ENCODE measurements at places on chromosomes 12 and 14.

DNA sequence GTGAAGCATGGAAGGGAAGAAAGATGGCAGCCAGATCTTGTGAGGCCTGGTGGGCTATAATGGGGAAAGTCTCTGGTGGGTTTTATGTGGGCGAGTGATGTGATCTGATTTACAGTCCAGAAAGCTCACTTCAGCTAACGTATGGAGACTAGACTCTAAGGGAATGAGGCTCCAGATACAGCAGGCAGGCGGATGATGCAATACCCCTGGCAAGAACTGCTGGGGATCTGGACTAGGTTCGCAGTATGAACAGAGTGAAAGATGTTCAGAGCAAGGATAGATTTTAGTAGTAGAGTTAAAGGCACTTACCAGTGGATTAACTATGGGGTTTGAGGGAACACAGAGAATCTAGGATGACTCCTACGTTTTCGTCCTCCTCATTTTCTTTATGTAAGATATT lies 253.1 kb downstream of the ANO2 start:
- no peak for DNase-seq

GRCh38 chr12:57759360-57759980 lies 4.6 kb downstream of the MARCHF9 start:
- no peak for DNase-seq

DNA sequence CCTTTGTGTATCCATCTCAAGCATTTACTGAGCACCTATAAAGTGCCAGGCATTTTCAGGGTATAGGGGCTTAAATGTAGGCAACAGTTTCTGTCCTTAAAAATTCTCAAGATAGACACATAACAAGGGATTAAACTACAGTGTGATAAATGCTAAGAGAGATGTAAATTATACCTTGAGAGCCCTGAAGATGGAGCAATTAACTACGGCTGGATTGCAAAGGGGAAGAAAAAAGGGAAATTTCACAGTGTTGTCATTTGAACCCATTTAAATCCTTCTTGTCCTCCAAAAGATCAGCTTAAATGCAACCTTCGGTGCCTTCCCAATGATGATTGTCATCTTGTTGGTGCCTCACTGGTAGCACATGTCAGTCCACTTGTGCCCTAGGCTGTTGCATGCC lies 11.5 kb upstream of the IL26 start:
- no peak for DNase-seq

- no peak for DNase-seq
Observed at GRCh38 chr14:63308723-63309317, 9.9 kb downstream of the GPHB5 start.

GRCh38 chr12:92362785-92363184 lies 217.1 kb upstream of the BTG1 start:
- no peak for DNase-seq

- DNase-seq = no peak
Observed at GRCh38 chr12:123713823-123714585, 1.9 kb downstream of the ATP6V0A2 start.

DNA sequence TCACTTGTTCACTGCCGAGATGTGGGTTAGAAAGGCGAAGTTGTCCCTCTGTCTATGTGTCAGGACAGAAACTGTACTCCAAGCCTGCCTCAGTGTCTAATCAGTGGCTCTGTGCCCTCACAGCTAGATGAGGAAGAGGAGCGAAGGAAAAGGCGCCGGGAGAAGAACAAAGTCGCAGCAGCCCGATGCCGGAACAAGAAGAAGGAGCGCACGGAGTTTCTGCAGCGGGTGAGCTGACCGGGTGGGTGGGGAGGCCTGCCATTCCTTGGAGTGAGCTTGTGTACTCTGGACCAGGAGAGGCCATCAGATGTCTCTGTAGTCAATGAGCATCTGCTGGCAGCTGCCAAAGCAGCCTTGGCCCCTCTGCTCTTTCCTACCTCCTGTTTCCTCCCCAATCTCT lies 33.5 kb downstream of the JDP2 start:
- no peak for DNase-seq

GRCh38 chr12:24945039-24945438 lies 3.9 kb downstream of the BCAT1 start:
- DNase-seq = no peak

- no peak for DNase-seq
Observed at GRCh38 chr12:97306147-97306546, 156.5 kb upstream of the RMST start.

- DNase-seq = no peak
Observed at GRCh38 chr14:100825713-100826331, at the start of gene MEG3. TSS of gene MEG3 (plus strand) at chr14:100826118.

DNA sequence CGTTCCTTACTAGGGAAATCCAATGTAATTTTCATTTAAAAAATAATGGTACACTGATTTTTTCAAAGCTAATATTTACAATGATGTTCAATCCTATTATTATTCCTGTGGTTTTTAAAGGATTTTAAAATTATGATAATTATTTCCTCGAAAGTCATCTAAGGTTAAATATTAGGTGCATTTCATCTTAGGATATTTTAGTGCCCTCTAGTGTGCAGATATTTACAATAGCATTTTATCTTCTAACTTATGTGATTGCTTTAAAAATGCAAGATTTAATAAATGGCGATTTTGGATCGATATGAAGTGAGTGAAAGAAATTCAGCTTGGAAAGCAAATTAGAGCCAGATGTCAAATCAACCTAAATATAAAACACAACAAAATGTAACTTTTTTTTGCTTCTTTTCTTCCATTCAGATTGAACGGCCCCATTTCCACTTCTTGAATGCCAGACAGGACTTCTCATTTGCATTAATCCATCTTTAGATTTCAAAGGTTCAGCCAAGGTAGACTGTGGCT lies 293.5 kb downstream of the SLC6A15 start:
- no peak for DNase-seq

- DNase-seq = no peak
Observed at GRCh38 chr12:11731455-11731854, 82.0 kb downstream of the ETV6 start.

DNA sequence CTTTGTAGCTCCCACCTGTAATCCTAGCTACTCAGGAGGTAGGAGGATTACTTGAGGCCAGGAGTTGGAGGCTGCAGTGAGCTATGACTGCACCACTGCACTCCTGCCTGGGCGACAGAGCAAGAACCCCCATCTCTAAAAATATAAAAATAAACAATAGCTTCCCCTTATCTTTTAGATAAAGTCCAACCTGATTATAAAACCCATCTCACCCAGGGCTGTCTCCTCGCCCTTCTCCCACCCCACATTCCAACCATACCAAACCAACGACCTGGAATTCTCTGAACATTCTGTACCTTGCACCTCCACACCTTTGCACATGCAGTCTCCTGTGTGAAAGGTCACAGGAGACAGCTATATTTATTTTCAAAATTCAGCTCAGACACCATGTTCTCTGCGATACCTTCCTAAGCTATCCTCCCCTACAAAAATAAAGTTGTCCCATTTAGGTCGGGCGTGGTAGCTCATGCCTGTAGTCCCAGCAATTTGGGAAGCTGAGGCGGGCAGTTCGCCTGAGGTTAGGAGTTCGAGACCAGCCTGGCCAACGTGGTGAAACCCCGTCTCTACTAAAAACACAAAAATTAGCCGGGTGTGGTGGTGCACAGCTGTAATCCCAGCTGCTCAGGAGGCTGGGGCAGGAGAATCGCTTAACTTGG lies 7.7 kb downstream of the SLC7A7 start:
- DNase-seq = no peak

DNA sequence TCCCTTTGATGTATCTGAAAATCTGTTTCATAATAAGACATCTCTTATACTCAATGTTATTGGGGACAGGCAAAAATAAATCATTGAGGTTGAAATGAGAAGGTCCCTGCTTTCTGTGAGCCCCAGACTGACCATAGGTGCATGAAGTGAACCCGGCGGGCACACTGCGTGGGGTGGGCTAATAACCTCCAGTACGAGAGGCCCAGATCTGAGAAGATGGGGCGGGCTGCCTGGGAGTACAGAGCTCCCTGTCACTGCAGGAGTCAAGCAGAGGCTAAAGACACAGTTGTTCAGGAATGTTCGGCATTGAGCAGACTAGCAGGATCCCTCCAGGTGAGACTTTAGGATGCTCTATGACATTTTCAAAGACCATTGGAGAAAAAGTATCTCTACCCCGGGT lies 244.6 kb downstream of the CHST11 start:
- no peak for DNase-seq

GRCh38 chr12:108568338-108569154 lies 6.2 kb downstream of the ISCU start:
- DNase-seq = no peak

GRCh38 chr14:100115726-100116125 lies 43.7 kb downstream of the DEGS2 start:
- DNase-seq = no peak

GRCh38 chr12:117212563-117213190 lies 22.4 kb upstream of the FBXO21 start:
- DNase-seq = peak; percentile 88

- no peak for DNase-seq
Observed at GRCh38 chr12:6369916-6370575, 5.3 kb downstream of the SCNN1A start.

DNA sequence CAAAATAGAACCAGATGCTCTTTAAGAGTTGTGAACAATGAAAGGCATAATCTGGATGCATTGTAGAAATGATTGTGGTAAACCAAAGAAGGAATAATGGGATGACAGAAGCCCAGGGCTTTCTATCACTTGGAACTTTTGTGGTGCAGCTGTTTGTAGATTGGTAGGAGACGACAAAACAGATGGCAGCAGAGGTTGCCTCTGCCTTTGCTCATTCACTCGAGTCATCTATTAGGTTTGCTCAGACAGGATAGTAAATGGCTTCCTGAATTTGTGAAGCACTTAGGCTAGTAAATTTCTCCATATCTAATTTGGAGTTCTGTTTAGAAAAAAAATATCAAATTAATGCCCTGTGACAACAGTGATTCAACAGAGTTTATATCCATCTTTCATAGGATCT lies 78.4 kb downstream of the FGD4 start:
- DNase-seq = no peak

DNA sequence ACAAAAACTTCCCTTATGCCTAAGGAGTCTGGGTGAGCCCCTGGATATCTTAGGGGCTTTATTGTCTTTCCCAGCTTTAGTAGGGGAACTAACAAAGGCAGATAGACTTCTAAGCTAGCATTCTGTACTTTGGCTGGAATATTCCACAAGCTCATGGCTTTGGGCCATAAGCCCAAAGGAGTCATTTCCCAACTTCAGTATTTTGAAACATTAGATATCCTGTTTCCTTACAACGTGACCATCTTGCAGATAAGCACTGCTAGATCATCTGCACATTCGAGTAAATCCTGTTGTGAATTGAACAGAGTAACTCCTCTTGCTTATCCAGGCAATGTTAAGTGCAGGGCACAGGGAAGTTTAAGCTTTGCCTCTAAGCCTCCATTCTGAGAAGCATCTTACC lies 70.6 kb upstream of the ACTN1 start:
- no peak for DNase-seq

DNA sequence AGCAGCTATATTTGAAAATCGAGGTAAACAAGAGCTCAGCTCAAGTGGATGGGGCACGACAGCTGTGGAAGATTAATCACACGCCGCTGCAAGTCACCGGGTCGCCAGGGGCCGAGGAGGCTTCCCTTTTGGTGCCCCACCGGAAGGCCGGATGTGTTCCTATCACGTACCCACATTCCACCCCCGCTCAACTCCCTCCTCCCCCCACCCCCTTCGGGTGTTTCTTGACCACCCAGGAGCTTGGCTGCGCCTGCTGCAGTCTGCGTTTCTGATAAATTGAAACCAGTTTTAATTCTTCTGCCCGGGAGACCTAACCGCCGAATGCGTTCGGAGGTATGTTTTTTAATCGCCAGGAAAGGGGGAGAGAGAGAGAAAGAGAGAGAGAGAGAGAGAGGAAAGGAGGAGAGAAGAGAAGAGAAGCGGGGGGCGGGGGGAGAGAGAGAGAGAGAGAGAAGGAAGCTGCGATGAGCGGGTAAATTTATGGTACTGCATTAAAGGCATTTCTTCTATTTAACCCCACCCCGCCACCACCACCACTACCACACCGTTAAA lies 1.8 kb downstream of the SLC8A3 start:
- no peak for DNase-seq

- DNase-seq = no peak
Observed at GRCh38 chr14:75041613-75042012, 9.7 kb downstream of the MLH3 start.

GRCh38 chr12:50536831-50537537 lies 32.2 kb downstream of the DIP2B start:
- no peak for DNase-seq

DNA sequence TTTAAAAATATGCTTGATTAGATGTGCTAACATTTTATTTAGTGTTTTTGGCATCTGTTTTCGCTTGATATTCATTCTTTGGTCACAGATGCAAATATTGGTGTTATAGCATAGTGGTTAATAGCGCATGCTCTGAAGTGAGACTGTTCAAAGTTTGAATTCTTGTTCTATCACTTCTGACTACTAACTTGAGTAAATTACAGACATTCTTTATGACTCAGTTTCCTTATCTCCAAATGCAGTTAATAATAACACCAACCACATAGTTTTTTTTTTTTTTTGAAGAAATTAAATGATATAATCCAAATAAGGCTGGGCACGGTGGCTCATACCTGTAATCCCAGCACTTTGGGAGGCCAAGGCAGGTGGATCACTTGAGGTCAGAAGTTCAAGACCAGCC lies 81.0 kb downstream of the TMX1 start:
- no peak for DNase-seq

DNA sequence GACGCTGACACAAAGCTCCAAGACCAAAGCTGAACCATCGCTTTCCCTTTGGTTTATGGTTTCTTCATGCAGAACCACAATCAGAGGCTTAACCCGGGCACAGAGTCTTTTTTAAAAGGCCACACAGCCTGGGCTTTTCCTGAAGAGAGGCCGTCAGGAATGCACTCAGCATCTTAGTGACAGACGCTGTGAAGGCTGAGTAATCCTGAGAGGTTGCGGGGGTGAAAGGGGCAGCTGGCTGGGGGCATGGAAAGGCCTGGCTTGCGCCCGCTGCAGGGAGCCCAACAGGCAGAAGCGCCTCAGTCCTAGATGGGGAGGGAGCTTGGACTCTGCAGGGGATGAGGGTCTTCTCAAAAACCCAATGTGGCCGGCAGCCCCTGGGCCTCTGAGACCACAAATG lies 13.6 kb downstream of the CTDSP2 start:
- no peak for DNase-seq

GRCh38 chr14:54503486-54503885 lies 6.2 kb upstream of the CGRRF1 start:
- DNase-seq = no peak

DNA sequence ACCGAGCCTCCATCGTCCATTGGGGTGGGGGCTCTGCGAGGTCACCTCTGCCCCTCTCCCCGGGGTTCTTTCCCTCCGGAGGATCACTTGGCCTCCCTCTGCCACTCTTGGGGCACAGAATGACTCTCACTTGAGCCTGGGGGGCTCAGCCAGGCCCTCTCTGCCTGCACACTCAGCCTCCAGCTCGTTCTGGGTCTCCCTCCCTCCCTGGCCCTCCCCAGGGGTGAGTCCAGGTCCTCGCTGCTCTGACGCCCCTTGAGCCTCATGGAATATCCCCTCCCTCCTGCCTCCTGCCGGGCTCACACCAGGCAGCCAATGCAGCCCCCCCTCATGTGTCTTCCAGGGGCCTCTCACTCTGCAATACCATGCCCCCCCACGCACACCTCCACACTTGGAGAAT lies 17.7 kb upstream of the SFSWAP start:
- DNase-seq = peak; percentile 79

GRCh38 chr12:116050275-116050674 lies 227.2 kb downstream of the MED13L start:
- no peak for DNase-seq

Measured in osteocyte (in vitro differentiated cells).